ENCODE measurements at places on chromosomes 2 and 18.

GRCh38 chr18:25133879-25134278, 218.1 kb downstream of the ZNF521 start:
- no peak for DNase-seq

DNA sequence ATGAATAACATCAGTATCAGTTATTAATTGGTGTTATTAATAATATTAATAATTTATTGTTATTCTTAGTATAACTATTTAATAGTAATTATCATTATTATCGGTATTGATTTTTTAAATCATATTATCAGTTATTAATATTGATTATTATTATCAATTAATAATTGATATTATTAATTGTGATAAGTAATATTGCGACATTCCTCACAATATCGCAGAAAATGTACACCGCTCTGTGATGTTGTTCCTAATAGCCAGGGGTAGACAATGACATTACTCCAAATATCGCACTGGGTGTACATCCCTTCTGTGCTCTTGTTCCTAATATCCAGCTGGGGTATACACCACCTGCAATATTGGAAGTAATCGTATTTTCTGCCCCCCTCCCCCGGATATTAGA, 23.3 kb upstream of the NAGK start:
- DNase-seq = no peak

GRCh38 chr18:24243677-24244076, 104.8 kb downstream of the CABYR start:
- no peak for DNase-seq

DNA sequence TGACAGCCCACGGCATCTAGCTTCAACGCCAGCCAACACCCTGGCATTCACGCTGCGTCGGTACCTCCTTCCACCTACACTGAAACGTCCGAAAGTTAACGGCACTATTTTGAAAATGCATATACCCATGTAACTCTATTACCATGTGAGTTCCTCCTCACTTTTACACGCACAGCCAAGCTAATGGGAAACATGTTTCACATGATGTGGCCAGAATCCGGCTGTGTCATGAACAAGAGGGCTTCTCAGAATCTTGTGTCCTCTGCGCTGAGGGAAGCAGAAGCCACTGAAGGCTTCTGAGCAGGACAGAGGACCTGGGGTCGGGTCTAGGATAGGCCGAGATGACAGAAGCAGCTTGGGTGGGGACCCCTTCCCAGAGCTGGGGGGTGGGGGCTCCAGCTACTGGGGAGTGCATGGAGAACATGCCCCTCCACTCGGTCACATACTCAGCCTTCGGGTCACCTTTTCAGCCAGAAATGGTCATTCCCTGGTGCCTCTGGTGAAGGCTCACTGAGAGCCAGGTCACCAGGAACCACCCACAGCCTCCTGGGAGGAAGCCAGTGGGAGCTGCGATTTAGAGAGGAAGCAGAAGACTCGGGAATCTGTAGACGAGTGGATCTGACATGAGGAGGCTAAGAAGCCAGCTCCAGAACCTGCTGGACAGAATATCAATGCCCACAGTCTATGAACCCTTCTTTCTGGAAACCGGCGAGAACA, 41.5 kb downstream of the HDAC4 start:
- no peak for DNase-seq

GRCh38 chr18:37378336-37379010, 187.1 kb downstream of the CELF4 start:
- DNase-seq = no peak

- no peak for DNase-seq
Observed at GRCh38 chr2:241904791-241905710, 35.5 kb downstream of the RTP5 start.

DNA sequence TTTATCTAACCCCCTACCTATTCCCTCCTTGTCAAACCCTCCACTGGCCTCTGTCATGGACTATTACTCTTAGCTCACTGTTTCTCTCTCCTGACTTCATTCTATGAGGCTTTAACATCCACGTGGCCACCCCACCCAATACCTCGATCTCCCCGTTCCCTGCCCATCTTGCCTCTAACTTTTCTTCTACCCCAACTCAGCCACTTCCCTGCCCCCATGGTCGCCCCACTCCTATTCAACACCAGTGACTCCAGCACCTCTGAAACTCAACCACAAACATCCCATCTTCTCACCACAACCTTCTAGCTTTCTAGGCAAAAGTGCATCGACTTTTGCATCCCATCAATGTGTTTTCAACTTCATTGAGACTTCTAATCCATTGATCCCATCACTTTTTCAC, 94.2 kb upstream of the EPAS1 start:
- no peak for DNase-seq

DNA sequence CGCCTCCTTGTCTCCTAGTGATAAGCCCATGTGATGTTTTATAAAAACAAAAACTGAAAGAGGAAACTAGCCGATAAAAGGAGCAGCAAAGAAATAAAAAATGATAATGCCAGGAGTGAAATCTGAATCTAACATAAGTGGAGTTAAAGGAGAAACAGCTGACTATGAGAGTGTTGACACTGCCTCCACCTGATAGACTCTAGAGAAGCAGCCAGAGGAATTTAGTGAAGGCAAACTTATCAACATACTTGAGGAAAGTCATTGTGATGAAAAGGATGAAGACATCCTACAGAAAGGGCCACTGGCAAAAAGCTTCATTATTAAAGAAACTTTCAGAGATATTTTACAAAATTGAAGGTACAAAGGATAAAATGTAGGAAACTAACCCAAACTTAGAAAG, 1.9 kb downstream of the M1AP start:
- no peak for DNase-seq

DNA sequence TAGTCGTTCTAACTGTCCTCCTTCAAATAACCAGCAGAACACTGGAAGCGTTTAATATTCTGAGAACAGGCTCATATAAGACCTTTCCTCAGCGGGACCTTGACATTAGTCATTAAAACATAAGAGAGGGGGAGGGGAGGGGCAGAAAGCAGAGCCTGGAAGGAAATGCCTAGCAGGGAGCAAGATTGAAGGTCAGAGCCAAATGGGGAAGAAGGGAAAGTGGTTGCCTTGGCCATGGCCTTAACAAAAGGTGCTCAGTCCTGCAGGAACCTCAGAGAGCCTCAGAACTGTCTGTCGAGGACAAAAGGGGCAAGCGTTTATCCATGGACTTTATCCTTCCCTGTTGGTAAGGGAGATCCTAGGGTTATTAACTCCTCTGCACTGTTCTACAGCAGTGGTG, 856 bp upstream of the PLA2R1 start:
- DNase-seq = no peak
